Esophagus squamous epithelium (tissue), 5 donors: ENCODE measurements at places on chromosomes 1 and 21. TPM values are rescaled to one million over a fixed set of nuclear protein-coding genes. Genes with fewer than 3 reads are reported as not detected.

MAEL gene
- total RNA-seq: not detected

LCE2B gene
- not detected for total RNA-seq

SLC30A10 gene
- total RNA-seq: not detected

HOOK1 gene
- total RNA-seq: 23.6 TPM

MAP1LC3C gene
- not detected for total RNA-seq

OR2G6 gene
- total RNA-seq: not detected

NUDC gene
- total RNA-seq: 46.1 TPM

CD34 gene
- total RNA-seq: 1.3 TPM

TDRD10 gene
- 2.7 TPM for total RNA-seq

TARBP1 gene
- 24.1 TPM for total RNA-seq

OR10J1 gene
- not detected for total RNA-seq

- no peak for DNase-seq
- H3K4me3 ChIP-seq: no peak overlapping the region
- no peaks in the 10 kb centered on the region for H3K36me3 ChIP-seq
- H3K27me3 ChIP-seq: no peaks in the 10 kb centered on the region
Measured at GRCh38 chr1:212478467-212479025, 45.8 kb downstream of the NENF start.

GRCh38 chr1:7583291-7584096 lies 187.6 kb upstream of the VAMP3 start:
- DNase-seq: no peak
- H3K36me3 ChIP-seq: no peaks in the 10 kb centered on the region
- H3K27ac ChIP-seq: no peak overlapping the region
- no peaks in the 10 kb centered on the region for H3K4me1 ChIP-seq
- H3K27me3 ChIP-seq: no peaks in the 10 kb centered on the region
- no peak overlapping the region for H3K4me3 ChIP-seq

DNA sequence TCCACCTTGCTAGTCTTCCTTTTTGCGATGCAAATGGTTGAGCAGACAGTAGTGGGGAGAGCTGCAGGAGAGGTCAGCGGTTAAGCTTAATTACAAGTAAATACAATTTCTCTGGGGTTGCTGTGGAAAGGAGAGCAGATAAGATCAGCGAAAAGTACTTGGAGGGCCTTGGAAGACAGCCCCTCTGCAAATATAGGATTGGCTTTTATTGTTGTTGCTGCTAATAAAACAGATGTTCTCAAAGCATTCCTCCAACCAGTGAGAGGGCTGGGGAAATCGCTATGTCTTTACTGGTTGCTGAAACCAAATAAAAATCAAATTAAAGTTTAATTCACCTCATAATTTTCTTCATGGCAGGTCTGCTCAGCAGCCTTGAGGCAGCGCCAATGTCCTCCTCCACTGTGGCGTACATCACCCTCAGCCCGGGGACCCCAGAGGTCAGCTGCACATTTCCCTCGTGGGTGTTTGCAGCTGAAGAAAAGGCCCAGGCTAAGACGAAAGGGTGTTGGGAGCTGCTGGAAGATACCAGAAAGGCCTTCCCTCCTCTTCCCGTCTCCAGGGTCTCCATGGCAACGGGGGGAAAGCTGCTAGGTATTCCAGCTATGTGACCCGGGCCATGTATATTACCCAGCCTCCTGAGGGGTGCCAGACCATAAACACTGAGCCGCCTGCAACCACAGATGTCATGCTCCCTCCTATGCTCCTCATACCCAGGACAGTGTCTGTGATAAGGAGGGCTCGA lies 54.6 kb upstream of the POU2F1 start:
- no peaks in the 10 kb centered on the region for H3K36me3 ChIP-seq
- H3K27me3 ChIP-seq: no peaks in the 10 kb centered on the region
- H3K27ac ChIP-seq: no peak overlapping the region
- H3K4me1 ChIP-seq: no peaks in the 10 kb centered on the region

GRCh38 chr1:200893411-200893901 lies 1.2 kb upstream of the INAVA start:
- no peak for DNase-seq
- no peaks in the 10 kb centered on the region for H3K36me3 ChIP-seq
- H3K27me3 ChIP-seq: no peaks in the 10 kb centered on the region
- peak overlapping the region; percentile 96 for H3K27ac ChIP-seq

GRCh38 chr1:161838885-161839284 lies 72.8 kb downstream of the ATF6 start:
- H3K4me1 ChIP-seq: no peaks in the 10 kb centered on the region
- no peak overlapping the region for H3K27ac ChIP-seq
- H3K4me3 ChIP-seq: no peak overlapping the region
- no peak for DNase-seq
- no peaks in the 10 kb centered on the region for H3K27me3 ChIP-seq
- no peaks in the 10 kb centered on the region for H3K36me3 ChIP-seq

GRCh38 chr1:65773391-65774123 lies 19.1 kb upstream of the PDE4B start:
- no peaks in the 10 kb centered on the region for H3K4me1 ChIP-seq
- no peaks in the 10 kb centered on the region for H3K36me3 ChIP-seq
- H3K27me3 ChIP-seq: no peaks in the 10 kb centered on the region
- no peak overlapping the region for H3K4me3 ChIP-seq

- H3K4me1 ChIP-seq: peaks cover 18% of the 10 kb centered on the region
- DNase-seq: no peak
- peak overlapping the region; percentile 13 for H3K4me3 ChIP-seq
- peak overlapping the region; percentile 36 for H3K27ac ChIP-seq
- H3K36me3 ChIP-seq: peaks cover 5% of the 10 kb centered on the region
Measured at GRCh38 chr1:147273409-147274336, 31.2 kb downstream of the CHD1L start.

DNA sequence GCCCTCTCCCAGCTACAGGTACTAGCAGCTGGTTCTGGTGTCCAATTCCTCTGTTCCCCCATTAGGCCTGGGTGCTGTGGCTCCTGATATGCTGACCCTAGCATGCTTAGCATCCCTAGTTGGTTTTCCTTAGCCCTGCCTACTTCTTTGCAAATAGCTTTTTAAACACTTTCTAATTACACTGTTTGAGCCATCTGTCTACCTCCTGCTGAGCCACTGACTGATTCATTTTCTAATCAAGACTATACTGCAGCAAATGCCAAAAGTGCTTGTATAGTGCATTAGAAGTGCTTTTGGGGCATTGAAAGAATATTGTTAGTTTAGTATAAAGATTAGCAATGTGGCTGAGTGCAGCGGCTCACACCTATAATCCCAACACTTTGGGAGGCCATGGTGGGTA lies 36.3 kb downstream of the ERICH3 start:
- H3K4me1 ChIP-seq: no peaks in the 10 kb centered on the region
- no peaks in the 10 kb centered on the region for H3K36me3 ChIP-seq
- no peak overlapping the region for H3K4me3 ChIP-seq
- no peak for DNase-seq
- H3K27me3 ChIP-seq: no peaks in the 10 kb centered on the region

DNA sequence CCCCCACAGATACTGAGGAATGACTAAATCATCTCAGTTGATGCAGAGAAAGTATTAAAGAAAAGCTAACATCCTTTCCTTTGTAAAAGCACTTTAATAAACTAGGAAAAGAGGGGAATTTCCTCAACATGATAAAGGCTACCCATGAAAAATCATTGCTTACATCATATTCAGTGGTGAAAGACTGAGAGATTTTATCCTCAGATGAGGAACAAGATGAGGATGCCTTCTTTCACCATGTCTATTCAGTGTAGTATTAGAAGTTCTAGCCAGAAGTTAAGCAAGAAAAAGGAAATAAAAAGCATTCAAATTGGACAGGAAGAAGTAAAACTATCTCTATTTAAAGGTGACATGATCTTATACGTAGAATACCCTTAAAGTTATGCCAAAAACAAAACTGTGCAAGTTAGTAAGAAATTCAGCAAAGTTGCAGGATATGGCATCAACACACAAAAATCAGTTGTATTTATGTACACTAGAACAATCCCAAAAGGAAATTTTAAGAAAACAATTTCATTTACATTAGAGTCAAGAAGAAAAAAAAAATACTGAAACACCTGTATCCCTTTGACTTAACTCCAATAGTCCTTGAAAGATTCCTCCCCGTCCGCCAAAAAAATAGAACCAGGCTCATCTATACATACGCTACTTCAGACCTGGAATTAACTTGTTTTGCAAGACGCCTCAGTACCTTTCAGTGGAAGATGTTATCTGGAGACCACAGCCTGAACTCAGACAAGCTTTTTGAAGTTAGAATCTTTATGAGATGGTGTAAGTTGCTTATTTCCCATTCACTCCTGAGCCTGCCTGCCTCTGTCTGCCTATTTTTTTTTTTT lies 17.5 kb downstream of the ZMYM4 start:
- no peak overlapping the region for H3K27ac ChIP-seq
- H3K36me3 ChIP-seq: peaks cover 24% of the 10 kb centered on the region
- no peak overlapping the region for H3K4me3 ChIP-seq

GRCh38 chr1:30172757-30173156 lies 550.6 kb downstream of the MATN1 start:
- no peaks in the 10 kb centered on the region for H3K4me1 ChIP-seq
- H3K27me3 ChIP-seq: no peaks in the 10 kb centered on the region
- no peak overlapping the region for H3K4me3 ChIP-seq
- H3K36me3 ChIP-seq: no peaks in the 10 kb centered on the region
- no peak for DNase-seq

- DNase-seq: no peak
- no peak overlapping the region for H3K4me3 ChIP-seq
- no peak overlapping the region for H3K27ac ChIP-seq
- H3K27me3 ChIP-seq: no peaks in the 10 kb centered on the region
- H3K36me3 ChIP-seq: no peaks in the 10 kb centered on the region
Measured at GRCh38 chr1:226482975-226483700, 65.4 kb upstream of the STUM start.

- H3K4me1 ChIP-seq: peaks cover 35% of the 10 kb centered on the region
- no peak overlapping the region for H3K4me3 ChIP-seq
- DNase-seq: no peak
- H3K36me3 ChIP-seq: no peaks in the 10 kb centered on the region
- H3K27ac ChIP-seq: no peak overlapping the region
- H3K27me3 ChIP-seq: no peaks in the 10 kb centered on the region
Measured at GRCh38 chr1:94796266-94796665, 23.9 kb upstream of the SLC44A3 start.

DNA sequence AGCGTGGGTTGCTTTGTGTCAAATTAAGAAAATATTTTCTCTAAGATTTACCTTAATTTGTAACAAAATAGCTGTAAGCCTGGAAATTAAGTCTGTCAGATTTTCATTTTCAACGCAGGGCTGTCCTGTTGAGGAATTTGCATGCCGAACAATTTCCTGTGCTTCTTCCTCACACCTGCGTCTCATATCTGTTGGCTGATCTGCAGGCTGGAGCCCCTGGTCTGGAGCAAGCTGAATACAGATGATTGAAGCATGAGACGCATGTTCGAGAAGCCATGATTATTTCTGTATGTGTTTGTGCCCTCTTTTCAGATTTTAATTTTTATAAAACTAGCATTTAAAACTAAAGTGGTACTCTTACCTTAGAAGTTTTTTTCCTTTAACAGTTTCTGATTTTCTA lies 9.8 kb downstream of the MIXL1 start:
- H3K36me3 ChIP-seq: peaks cover 46% of the 10 kb centered on the region
- no peaks in the 10 kb centered on the region for H3K4me1 ChIP-seq
- no peak overlapping the region for H3K27ac ChIP-seq
- no peak overlapping the region for H3K4me3 ChIP-seq

DNA sequence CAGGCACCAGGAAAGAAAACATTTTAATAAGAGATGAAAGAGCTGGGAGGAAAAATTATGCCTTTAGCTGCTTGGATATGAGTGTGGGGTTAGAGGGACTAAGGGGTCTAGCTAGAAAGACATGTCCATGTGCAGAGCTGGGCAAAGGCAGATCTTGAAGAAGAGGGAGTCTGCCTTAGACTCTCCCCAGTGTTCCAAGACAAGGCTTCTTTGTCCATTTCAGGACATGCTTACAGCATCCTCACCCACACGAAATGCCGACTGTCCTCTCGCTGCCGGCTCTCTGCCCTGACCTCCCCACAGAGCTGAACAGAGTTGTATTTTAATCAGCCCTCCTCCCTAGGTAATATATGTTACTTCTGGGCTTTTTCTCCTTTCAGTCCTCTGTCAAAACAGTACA lies 100.7 kb upstream of the ATP1B1 start:
- H3K36me3 ChIP-seq: no peaks in the 10 kb centered on the region
- H3K27ac ChIP-seq: no peak overlapping the region
- no peak overlapping the region for H3K4me3 ChIP-seq
- no peak for DNase-seq
- H3K4me1 ChIP-seq: no peaks in the 10 kb centered on the region

DNA sequence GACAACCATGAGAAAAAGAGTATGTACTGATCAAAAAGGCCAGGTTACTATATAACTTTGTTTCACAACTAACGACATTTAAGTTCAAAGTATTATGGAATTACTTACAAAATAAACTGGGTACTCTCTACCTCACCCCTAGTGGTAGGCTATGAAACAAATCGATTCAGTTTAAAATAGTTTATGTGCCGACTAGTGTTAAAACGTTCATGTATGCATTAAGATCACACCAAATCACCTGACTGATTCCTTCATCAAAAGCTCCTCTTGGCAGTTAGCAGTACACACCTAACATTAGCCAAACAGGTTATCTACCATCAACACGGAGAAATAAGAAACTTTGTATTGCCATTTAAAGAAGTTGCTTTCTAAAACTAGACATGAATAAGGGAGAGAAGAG lies 137.1 kb downstream of the AKT3 start:
- no peak for DNase-seq
- H3K4me3 ChIP-seq: no peak overlapping the region
- no peak overlapping the region for H3K27ac ChIP-seq
- H3K36me3 ChIP-seq: no peaks in the 10 kb centered on the region
- no peaks in the 10 kb centered on the region for H3K27me3 ChIP-seq

DNA sequence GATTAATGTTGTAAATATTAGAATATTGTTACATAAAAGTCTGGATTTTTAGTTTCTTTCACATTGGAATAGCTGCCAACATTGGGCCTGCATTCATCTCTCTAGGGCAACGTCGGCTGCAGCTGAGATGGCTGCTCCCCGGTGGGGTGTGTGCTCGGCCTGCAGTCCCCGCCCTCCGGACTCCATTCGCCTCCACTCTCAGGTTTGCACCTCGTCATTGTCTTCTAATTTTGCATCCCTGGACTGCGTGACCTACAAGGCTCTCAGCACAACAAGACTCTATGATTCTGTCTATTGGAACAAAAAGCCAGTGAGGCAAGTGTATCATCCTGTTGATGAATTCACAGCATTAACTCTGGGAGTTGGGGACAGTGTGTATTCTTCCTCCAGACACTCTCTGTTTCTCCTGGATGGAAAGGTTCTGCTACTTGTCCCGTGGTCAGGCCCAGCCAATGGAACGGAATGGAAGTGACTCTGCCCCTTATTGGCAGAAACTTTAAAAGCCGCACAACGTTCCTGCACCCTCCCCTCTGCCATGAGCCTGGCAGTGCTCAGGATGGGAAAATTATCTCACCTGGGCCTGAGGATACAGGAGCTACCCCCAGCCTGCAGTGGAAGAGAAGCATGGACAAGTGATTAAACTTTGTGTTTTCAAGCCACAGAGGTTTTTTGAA lies 105.0 kb upstream of the SAMD11 start:
- no peak for DNase-seq
- H3K36me3 ChIP-seq: peaks cover 4% of the 10 kb centered on the region
- no peak overlapping the region for H3K27ac ChIP-seq
- no peak overlapping the region for H3K4me3 ChIP-seq

DNA sequence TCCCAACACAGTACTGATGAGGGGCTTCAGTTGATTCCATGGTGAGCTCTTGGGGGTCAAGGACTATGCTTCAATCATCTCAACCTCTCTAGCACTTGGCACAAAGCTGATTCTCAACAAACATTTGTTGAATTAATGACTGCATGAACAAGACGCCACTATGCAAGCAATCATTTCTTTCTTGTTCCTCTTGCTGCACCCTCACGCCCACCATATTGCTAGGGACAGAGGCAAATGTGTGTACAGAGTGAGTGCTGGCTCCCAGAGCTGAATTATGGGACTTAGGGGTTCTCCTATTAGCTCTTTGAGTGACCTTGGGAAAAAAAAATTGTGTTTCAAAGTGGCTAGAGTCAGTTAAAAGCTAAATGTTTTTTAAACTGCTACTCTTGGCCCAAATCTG lies 2.5 kb downstream of the ADAR start:
- H3K4me3 ChIP-seq: no peak overlapping the region
- H3K27me3 ChIP-seq: no peaks in the 10 kb centered on the region
- H3K36me3 ChIP-seq: peaks cover 8% of the 10 kb centered on the region
- H3K27ac ChIP-seq: no peak overlapping the region
